ENCODE measurements at places on chromosomes 4 and X. TPM values are rescaled to one million over a fixed set of nuclear protein-coding genes. Genes with fewer than 3 reads are reported as not detected.

The CT45A2 gene
- not detected for total RNA-seq

- no peak for DNase-seq
- no peak overlapping the region for H3K27ac ChIP-seq
- H3K27me3 ChIP-seq, result no peaks in the 10 kb centered on the region
- no peaks in the 10 kb centered on the region for H3K36me3 ChIP-seq
- H3K4me3 ChIP-seq, result no peak overlapping the region
Measured at GRCh38 chrX:125131164-125131563, 188.5 kb upstream of the TEX13C start.

The SUPT20HL1 gene
- total RNA-seq, result 0.15 TPM

The SLC26A1 gene
- 0.45 TPM for total RNA-seq

GRCh38 chr4:6107886-6108285, 89.7 kb upstream of the C4orf50 start:
- H3K27me3 ChIP-seq, result no peaks in the 10 kb centered on the region
- H3K27ac ChIP-seq, result no peak overlapping the region
- no peak for DNase-seq
- no peaks in the 10 kb centered on the region for H3K4me1 ChIP-seq
- H3K4me3 ChIP-seq, result no peak overlapping the region

GRCh38 chr4:46950826-46951225, 41.8 kb upstream of the COX7B2 start:
- no peak overlapping the region for H3K27ac ChIP-seq
- DNase-seq, result no peak
- H3K4me3 ChIP-seq, result no peak overlapping the region
- no peaks in the 10 kb centered on the region for H3K27me3 ChIP-seq

DNA sequence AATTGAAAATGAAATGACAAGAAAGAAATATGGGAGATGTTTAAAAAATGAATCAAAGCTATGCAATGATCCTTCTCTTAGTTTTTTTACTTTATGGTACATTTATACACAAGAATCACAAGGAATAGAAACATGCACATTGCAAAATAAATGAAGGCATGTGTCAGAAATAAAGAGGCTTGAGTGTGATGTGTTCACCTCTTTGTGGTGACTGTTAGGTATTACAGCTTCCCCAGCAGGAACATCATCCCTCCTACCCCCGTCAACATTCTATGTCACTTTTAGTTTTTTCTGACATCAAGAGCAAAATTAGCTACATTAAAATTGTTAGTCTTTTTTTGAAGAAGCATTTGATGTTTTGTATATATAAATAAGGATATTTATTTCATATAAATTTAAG, 214.8 kb downstream of the SLC4A4 start:
- H3K4me3 ChIP-seq, result no peak overlapping the region
- no peak for DNase-seq
- no peaks in the 10 kb centered on the region for H3K4me1 ChIP-seq
- no peak overlapping the region for H3K27ac ChIP-seq

The SHROOM3 gene
- total RNA-seq, result 173 TPM

DNA sequence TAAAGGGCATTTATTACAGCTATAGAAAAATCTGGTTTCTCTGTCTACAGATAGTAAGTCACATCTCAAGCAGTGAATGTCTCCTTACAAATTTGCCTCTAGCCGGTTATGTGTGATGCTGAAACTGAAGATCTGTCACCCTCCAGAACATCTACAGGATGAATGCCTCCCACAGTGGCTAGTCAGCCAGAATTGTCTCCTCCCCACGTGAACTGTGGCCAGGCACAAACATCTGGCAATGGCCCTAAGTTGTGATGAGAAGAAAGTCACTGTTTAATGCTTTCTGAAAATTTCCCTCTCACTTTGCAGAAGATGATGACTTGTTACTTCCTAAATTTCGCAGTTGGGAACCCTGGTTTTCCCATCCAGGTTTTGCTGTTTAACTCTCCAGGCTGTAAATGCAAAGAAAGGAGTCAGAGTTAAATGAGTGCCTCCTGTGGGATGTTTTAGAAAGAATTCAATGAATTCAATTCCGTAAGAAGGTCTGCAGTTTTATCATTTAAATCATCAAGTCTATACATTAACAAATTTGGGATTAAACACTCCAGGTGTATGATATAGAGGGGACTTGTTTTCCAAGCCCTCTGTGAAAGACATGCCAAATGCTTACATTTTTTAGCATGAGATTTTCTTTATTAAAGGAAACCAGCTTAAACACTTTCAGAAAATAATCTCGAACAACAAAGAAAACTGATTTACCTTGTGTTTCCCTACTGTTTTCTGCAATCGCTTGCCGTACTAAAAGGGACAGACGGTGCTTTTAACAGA, 55.4 kb upstream of the TLR3 start:
- H3K4me3 ChIP-seq, result no peak overlapping the region
- no peak for DNase-seq
- H3K27ac ChIP-seq, result no peak overlapping the region
- no peaks in the 10 kb centered on the region for H3K4me1 ChIP-seq
- H3K27me3 ChIP-seq, result no peaks in the 10 kb centered on the region

The MTMR8 gene
- total RNA-seq, result 4.3 TPM

DNA sequence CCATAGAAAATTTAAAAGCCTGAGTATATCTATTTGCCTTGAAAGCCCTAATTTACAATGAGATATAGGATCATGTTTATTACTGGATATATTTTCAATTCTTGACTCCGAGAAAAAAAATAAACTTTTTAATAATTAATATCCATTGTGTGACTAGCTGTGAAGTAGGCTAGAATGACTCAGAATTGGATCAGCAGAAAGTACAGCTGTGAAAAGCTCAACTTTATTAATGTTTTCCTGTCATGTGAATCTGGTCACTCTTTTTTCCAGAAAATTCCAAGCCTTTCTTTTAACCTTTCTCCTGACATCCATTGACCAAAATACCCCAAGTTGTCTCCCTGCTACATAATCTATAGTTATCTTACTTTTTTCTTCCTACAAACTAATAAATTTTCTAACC, 171.8 kb upstream of the PACRGL start:
- no peak for DNase-seq
- peaks cover 1% of the 10 kb centered on the region for H3K36me3 ChIP-seq
- no peaks in the 10 kb centered on the region for H3K4me1 ChIP-seq
- no peaks in the 10 kb centered on the region for H3K27me3 ChIP-seq

The TMPRSS11D gene
- not detected for total RNA-seq

DNA sequence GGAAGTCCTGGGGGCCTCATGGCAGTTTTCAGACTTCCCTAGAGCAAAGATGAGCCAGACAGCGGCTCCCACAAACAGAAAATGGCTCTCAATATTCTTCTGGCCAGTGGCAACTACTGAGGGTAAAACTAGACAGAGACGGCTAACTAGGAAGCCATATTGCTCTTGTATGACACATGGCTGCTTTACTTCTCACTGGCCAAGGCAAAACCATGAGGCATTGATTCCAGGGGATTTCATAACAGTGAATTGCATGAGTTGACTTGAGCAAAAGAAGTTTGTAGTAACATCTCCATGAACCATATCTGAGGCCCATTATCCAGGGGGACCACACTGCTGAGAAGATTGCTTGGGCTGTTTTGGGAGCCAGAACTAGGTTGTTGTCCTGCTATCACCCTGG, 13.7 kb upstream of the TLR8 start:
- no peaks in the 10 kb centered on the region for H3K36me3 ChIP-seq
- H3K4me1 ChIP-seq, result no peaks in the 10 kb centered on the region
- no peaks in the 10 kb centered on the region for H3K27me3 ChIP-seq
- no peak for DNase-seq

DNA sequence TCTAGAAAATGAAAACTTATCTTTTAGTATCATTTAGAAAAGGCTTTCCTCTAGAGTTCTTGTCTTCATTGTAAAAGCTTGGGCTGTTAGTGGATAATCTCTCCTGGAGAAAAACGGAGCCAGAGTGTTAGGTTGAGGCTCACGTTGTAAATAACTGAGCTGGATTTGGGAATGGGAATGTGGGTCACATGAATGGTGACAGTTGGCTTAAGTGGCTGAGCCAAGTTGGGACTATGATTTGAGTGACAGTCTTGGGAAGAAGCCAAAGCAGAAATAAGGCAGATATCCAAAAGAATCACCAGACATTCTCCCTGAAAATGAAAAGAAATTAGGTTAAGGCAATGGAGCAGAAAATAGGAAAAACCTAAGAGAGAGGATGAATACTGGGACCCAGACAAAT, 33.6 kb upstream of the PDGFC start:
- no peak overlapping the region for H3K4me3 ChIP-seq
- H3K27me3 ChIP-seq, result no peaks in the 10 kb centered on the region
- no peak overlapping the region for H3K27ac ChIP-seq

The TLR3 gene
- total RNA-seq, result 6.2 TPM

DNA sequence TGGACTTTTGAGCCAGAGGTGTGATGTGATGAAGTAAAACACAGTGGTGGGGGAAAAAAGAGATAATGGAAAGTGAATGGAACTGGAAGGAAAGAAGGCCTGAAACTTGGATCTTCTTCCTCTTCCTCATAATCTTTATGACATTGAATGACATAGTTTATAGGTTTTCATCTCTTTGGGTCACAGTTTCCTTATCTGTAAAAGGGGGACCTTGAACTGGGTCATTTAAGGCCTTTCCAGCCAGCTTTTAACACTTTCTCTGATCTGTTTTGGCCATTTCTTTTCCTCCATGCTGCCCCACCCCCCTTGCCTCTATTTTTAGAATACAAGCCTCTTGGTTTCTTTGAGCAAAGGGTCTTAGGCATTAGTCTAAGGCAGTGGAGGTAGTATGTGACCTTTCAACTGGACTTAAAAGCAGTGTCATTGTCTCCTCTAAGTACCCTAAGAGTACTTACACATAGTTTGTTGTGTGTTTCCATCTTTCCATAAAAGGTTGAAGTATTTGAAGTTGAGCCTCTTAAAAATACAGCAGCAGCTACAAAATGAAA, 7.8 kb downstream of the CPEB2 start:
- no peak overlapping the region for H3K27ac ChIP-seq
- no peak overlapping the region for H3K4me3 ChIP-seq
- DNase-seq, result no peak
- H3K27me3 ChIP-seq, result no peaks in the 10 kb centered on the region
- H3K36me3 ChIP-seq, result no peaks in the 10 kb centered on the region

The SHROOM4 gene
- total RNA-seq, result 16.4 TPM

DNA sequence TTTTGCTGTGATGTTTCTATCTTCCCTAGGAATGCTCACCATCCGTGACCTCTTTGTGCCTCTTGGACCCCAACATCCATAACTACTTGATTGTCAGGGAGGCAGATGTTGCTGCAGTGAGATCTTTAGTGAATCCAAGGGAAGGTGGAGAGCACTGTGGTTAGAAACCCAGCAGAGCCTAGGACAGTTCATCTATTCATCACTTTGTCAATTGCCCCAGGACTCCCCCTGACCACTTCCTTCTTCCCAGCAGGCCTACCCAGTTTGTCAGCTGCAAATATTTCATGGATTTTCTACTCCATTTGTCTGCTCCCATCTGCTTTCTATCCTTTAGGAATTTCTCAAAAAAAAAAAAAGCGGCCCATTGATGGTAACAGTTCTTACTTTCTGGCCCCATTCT, 942.8 kb downstream of the PCDH7 start:
- no peaks in the 10 kb centered on the region for H3K27me3 ChIP-seq
- DNase-seq, result no peak
- no peaks in the 10 kb centered on the region for H3K36me3 ChIP-seq
- H3K4me1 ChIP-seq, result no peaks in the 10 kb centered on the region

The SOX3 gene
- not detected for total RNA-seq

DNA sequence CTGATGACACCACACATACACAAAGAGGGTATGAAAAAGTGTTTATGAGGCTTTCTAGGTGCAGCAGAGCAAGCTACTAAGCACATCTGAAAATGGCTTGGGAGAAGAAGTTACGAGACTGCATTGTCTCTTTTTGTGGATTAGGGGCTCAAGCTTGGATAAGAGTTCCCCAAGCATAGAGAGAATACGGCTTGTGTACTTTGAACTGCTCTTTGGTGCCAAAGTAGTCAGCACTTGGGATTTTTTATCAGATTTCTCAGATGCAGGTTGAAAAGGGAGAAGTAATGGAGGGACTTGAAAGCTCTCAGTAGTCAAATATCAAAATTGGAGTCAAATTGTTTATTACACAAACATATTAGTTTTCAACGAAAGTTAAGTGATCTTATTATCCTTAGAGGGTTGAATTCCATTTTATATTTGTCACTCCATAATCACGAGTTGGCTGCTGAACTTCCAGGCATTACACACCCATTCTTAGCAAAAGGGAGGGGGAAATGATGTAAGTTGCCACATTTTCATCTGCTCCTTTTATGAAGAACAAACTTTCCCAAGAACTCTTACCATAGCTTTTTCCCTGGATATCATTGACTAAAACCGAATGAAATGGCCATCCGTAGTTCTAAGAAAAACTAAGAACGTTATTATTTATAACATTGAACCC, 1904.9 kb downstream of the PCDH7 start:
- no peaks in the 10 kb centered on the region for H3K27me3 ChIP-seq
- H3K27ac ChIP-seq, result no peak overlapping the region
- no peak overlapping the region for H3K4me3 ChIP-seq
- no peaks in the 10 kb centered on the region for H3K36me3 ChIP-seq

The F11 gene
- 0.48 TPM for total RNA-seq

All from aorta (tissue), 5 donors.